ENCODE measurements at places on chromosomes 5 and 9.

DNA sequence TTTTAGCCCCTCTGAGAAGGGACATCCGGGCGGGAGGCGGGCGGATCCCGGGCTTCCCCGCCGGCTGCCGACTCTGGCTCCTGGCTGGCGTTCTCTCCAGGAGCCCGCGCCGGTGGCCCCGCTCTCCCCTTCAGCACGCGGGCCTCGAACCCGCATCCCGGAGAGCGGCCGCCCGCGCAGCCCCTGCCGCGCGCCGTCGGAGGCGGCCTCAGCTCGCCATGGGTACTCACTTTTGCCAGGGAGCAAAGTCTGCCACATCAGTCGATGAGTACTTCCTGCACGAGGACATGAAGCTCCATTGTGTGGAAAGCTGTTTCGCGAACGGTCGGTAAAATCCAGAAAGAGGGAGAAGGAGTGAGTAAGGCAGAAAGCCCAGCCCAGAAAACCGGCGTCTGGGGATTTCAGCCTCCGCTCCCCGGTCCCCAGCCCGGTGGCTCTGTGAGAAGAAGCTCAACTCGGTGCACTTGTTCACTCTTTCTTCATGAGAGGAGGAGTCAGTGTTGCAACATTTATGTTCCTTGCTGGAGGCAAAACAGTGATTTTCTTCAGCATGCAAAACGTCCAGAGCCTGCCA is at the start of gene PRLR:
Gene PRLR (minus strand): TSS at position 450 of the 574 bp plus-strand sequence. CDS start 140,867 bp downstream, outside the sequence.
- DNase-seq, result no peak

GRCh38 chr9:79390077-79390698 is 181.6 kb upstream of the TLE4 start:
- DNase-seq, result no peak

- peak; percentile 92 for DNase-seq
Observed at GRCh38 chr9:6007770-6008168, 7.7 kb downstream of the RANBP6 start.

DNA sequence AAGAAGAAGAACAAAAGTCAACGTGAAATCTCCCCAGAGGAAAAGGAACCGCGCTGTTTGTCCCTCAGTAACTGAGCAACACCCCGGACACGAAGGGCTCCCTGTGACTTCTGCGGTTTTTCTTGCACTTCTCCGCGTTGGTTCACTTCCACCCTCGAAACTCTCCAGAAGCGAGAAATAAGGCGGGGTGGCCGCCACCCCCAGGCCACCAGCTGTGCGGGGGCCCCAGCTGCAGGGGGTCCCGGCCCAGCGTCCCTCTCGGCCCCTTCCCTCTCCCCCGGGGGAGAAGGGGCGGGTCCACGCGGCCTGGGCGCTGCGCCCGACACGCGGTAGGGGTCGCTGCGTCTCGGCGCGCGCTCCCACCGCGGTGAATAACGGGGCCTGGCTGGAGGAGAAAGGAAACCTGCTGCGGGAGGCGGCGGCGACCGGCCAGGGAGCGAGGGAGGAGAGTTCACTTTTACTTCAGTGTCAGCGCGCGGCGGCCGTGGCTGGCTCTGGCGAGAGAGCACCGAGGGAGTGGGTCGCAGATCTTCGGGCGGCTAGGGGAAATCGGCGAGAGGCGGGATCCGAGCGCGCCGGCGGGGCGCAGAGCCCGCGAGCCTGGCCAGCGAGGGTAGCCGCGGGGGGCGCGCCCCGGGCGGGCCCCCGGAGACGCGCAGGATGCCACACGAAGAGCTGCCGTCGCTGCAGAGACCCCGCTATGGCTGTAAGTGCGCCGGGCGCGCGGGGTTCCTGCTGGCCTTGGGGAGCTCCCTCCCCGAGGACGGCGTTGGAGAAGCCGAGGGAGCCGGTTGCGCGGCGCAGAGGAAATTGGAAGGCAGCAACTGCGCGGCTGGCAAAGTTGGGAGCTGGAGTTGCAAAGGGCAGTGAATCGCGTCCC is at the start of gene IQGAP2:
Gene IQGAP2 (plus strand): TSS at position 400 of the 880 bp plus-strand sequence. CDS start 261 bp downstream, at position 661.
- peak; percentile 93 for DNase-seq

DNA sequence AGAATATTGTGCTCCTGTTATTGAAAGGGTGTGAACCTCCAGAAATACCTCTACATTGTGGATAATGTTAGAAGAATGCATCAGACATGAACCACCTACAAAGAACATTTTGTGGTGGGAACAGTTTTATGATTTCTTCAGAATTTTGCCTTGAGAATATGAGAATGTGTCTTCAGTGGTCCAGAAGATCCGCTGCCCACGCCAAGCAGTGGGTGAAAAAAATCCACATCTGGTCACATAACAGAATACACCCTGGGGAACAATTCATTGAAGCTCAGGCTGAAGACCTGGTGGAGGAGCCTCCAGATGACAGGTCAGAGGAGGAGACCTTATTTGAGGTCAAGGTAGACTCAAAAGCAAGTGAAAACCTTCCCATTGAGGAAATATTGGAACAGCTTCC is 69.1 kb downstream of the DEPDC1B start:
- DNase-seq, result no peak

DNA sequence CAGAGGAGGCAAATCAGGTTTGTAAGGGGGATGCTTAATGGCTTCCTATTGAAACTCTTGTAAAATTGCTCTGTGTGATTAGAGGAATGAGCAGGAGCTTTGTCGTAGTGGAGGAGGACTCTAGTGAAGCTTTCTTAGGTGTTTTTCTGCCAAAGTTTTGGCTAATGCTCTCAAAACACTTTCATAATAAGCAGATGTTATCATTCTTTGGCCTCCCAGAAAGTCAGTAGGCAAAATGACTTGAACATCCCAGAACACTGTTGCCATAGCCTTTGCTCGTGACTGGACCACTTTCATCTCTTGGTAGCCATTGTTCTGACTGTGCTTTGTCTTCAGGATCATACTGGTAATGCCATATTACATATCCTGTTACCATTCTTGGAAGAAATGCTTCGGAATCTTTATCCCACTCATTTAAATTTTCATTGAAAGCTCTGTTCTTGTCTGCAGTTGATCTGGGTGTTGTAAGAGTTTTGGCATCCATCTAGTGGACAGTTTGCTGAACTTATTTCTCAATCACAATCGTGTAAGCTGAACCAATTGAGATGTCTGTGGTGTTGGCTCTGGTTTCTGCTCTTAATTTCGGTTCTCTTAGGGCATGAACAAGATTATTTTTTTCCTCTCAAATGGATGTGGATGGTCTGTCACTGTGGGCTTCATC is 187.6 kb downstream of the COMMD10 start:
- DNase-seq, result no peak

GRCh38 chr5:64854855-64855254 is 86.1 kb downstream of the CWC27 start:
- no peak for DNase-seq

GRCh38 chr9:75885652-75886051 is 4.8 kb upstream of the PCSK5 start:
- DNase-seq, result no peak
